ENCODE measurements at places on chromosomes 7 and 10. TPM values are rescaled to one million over a fixed set of nuclear protein-coding genes. Genes with fewer than 3 reads are reported as not detected.

- DNase-seq: no peak
These were observed 184.1 kb downstream of the NOC3L start for GRCh38 chr10:94178475-94179253.

Gene NKX6-2
- not detected for total RNA-seq

- no peak for DNase-seq
These were observed 7.0 kb upstream of the CFAP69 start for GRCh38 chr7:90238022-90238421.

Gene MYL10
- total RNA-seq: not detected

Gene ADAMTS14
- total RNA-seq: 7.5 TPM

Gene OR2A5
- not detected for total RNA-seq

Gene MBL2
- total RNA-seq: not detected

Gene RPA3
- 17.7 TPM for total RNA-seq

GRCh38 chr10:86017841-86018734, 348.5 kb downstream of the GRID1 start:
- DNase-seq: no peak

Gene CRPPA
- 13.1 TPM for total RNA-seq

All from myocyte (in vitro differentiated cells).